ENCODE measurements at places on chromosomes 5 and 9.

DNA sequence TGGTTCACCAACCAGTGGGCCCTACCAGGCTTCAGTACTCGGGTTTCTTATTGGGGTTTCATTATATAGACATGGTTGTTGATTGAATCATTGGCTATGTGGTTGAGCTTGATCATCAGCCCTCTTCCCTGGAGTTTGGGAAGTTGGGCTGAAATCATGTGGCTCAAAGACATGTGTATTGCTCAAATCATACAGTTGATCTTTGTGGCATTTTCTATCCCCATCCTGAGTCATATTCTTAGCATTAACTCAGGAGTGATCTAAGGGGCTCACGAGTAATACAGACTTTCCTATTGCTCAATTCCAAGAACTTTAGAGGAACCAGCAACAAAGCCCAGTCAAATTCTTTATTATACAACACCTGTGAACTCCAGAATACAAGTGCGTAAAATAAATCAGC lies 66.2 kb downstream of the SMC5 start:
- no peak for DNase-seq

- DNase-seq = no peak
Observed at GRCh38 chr5:181173027-181173419, 25.6 kb downstream of the OR2V2 start.

DNA sequence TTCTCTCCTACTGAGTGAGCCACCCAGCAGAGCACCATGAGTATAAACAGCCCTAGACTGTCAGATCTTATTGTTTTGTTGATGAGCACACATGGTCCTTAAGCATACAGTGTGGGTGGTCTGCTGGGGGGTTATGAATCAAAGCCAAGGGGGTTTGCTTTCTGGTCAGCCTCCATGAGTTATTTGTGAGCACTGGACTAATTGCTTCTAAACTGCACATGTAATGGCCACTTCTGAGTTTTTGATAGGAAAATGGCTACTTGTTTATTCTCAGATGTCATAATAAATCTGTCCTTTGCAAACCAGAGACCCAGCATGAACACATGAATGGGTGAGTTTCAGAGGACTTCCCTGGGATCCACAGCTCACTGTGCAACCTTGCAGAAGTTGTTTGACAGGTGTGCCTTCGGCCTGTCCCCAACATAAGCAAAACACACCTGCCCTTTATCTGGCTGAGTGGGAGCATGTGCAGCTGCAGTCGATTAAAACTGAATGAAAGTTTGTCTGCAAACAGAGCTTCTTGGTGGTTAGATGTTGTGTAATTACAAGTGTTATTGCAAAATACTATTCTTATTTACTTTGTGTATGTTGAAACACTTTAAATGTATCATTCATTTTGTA lies 35.9 kb downstream of the MAMDC2 start:
- no peak for DNase-seq

DNA sequence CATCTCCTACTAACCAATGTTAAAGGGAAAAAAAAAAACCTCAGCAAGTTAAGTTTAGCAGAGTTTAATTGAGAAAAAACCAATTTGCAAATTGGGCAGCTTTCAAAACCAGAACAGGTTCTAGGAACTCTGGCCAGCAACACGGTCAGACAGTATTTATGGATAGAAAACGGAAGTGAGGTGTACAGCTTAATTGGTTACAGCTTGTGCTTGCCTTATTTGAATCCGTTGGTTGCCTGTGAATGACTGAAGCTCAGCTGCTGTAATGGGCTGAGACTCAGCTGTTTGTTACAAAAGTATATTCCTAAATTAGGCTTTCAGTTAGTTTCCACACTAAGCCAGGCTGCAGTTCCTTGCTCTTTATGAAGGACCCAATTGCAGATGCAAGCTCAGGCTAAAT lies 217.0 kb downstream of the SREK1 start:
- no peak for DNase-seq

DNA sequence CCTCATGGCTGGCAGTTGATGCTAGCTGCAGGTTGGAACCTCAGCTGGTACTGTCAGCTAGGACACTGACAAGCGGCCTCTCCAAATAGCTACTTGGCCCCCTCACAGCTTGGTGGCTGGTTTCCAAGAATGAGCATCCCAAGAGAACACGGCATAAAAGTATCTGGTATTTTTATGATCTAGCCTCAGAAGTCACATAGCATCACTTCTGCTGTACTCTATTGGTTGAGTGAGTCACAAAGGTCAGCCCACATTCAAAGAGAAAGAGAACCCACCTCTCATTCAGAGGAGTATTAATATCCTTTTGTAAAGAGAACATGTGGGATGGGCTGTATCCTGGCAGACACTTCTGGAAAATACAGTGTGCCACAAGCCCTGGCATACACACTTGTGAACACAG lies 6.0 kb upstream of the SIL1 start:
- DNase-seq = no peak

Data from HuH-7.5 (cell line).